Spleen (tissue), 13 donors: ENCODE measurements at places on chromosomes 16 and 17. TPM values are rescaled to one million over a fixed set of nuclear protein-coding genes. Genes with fewer than 3 reads are reported as not detected.

DNA sequence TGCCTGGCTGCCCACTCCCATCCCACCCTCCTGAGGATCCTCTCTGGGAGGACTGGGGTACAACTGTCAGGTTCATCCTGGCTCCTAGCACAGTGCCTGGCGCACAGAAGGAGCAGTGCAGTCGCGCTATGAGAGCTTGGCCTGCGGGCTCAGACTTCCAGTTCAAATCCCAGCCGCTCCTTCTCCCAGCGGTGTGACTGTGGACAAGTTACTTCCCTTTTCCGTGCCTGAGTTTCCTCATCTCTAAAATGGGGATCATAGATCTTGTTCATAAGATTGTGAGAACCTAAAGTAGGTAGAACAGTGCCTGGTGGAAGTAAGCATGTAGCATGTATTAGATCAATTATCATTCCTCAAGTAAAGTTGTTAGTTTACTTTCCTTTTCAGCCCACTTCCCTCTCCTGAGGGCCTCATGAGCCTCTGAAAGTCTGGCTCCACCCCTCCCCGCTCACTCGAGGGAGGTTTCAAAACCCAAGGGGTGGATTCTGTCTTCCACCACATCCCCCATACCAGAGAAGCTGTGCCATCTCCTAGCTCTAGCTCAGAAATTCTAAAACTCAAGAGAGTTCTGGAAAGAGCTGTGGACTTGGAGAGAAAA is 19.9 kb upstream of the COL1A1 start:
- no peak overlapping the region for H3K4me3 ChIP-seq
- H3K36me3 ChIP-seq: no peaks in the 10 kb centered on the region
- DNase-seq: no peak
- no peak overlapping the region for H3K27ac ChIP-seq

- no peaks in the 10 kb centered on the region for H3K27me3 ChIP-seq
- no peak overlapping the region for H3K27ac ChIP-seq
- no peak for DNase-seq
- no peaks in the 10 kb centered on the region for H3K4me1 ChIP-seq
- no peak overlapping the region for H3K4me3 ChIP-seq
Observed at GRCh38 chr16:82118749-82119148, 51.3 kb downstream of the MPHOSPH6 start.

- peak; percentile 93 for DNase-seq
- no peaks in the 10 kb centered on the region for H3K27me3 ChIP-seq
- H3K4me3 ChIP-seq: peak overlapping the region; percentile 62
- peak overlapping the region; percentile 91 for H3K27ac ChIP-seq
Observed at GRCh38 chr16:89700649-89701424, 668 bp downstream of the SPATA2L start.

GRCh38 chr17:79077587-79077986 is 3.0 kb downstream of the ENGASE start:
- H3K27ac ChIP-seq: no peak overlapping the region
- DNase-seq: peak; percentile 60
- H3K27me3 ChIP-seq: no peaks in the 10 kb centered on the region

- DNase-seq: no peak
- no peak overlapping the region for H3K4me3 ChIP-seq
- H3K27me3 ChIP-seq: no peaks in the 10 kb centered on the region
- H3K4me1 ChIP-seq: no peaks in the 10 kb centered on the region
- no peaks in the 10 kb centered on the region for H3K36me3 ChIP-seq
Observed at GRCh38 chr17:9403257-9403656, 172.4 kb downstream of the STX8 start.

DNASE1L2 gene
- 1.7 TPM for total RNA-seq

KRTAP4-9 gene
- total RNA-seq: not detected

TBC1D3C gene
- total RNA-seq: not detected
